ENCODE measurements at places on chromosomes 4 and X. TPM values are rescaled to one million over a fixed set of nuclear protein-coding genes. Genes with fewer than 3 reads are reported as not detected.

GUCY1A1 gene
- total RNA-seq, result 4.1 TPM

NIPAL1 gene
- total RNA-seq, result under 0.01 TPM

UFSP2 gene
- total RNA-seq, result 12.3 TPM

PAQR3 gene
- total RNA-seq, result 2.5 TPM

F11 gene
- not detected for total RNA-seq

RNF4 gene
- 5.3 TPM for total RNA-seq

NPY2R gene
- total RNA-seq, result not detected

PCDH7 gene
- 71.4 TPM for total RNA-seq

REELD1 gene
- total RNA-seq, result not detected

RNF175 gene
- not detected for total RNA-seq

NHS gene
- 5.7 TPM for total RNA-seq

FAT1 gene
- total RNA-seq, result 62.9 TPM

MAGEH1 gene
- total RNA-seq, result 1.8 TPM

GLRA2 gene
- total RNA-seq, result 2.6 TPM

PABPC1L2A gene
- total RNA-seq, result not detected

PRRG1 gene
- 4.9 TPM for total RNA-seq

ZMAT1 gene
- 2.9 TPM for total RNA-seq

CCNQ gene
- total RNA-seq, result 17.8 TPM

TMSB15A gene
- not detected for total RNA-seq

DNA sequence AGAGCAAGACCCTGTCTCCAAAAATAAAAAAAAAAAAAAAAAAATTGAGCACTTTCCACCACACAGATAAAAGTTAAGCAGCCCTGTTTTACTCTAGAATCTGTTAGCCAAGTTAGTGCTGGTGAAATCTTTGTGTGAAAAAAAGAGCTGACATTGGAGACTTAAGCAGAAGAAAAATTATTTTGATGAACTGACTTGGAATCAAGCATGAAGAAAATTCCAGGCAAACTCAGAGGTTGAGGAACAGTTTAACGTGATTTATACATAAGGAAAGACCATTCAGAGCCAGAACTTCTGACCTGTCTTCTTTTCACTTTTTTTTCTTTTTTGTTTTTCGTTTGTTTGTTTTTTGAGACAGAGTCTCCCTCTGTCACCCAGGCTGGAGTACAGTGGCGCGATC, 79.6 kb upstream of the RBPJ start:
- H3K4me3 ChIP-seq, result no peak overlapping the region
- no peak overlapping the region for H3K27ac ChIP-seq
- H3K4me1 ChIP-seq, result no peaks in the 10 kb centered on the region

- no peak for DNase-seq
- no peaks in the 10 kb centered on the region for H3K36me3 ChIP-seq
- peaks cover 63% of the 10 kb centered on the region for H3K4me1 ChIP-seq
- no peak overlapping the region for H3K27ac ChIP-seq
- H3K4me3 ChIP-seq, result peak overlapping the region; percentile 10
Observed at GRCh38 chr4:78779280-78779679, 3.1 kb downstream of the BMP2K start.

GRCh38 chrX:2828344-2828958, at the start of gene GYG2:
TSS of gene GYG2 (plus strand) at chrX:2828930. CDS start at chrX:2830189, 1,259 bp downstream.
- H3K4me1 ChIP-seq, result no peaks in the 10 kb centered on the region
- peak within 1 kb of the TSS; percentile 49 for H3K4me3 ChIP-seq
- peak; percentile 57 for DNase-seq
- no peaks in the 10 kb centered on the region for H3K27me3 ChIP-seq

GRCh38 chrX:107135049-107135964, 16.7 kb upstream of the RBM41 start:
- H3K36me3 ChIP-seq, result no peaks in the 10 kb centered on the region
- H3K27me3 ChIP-seq, result no peaks in the 10 kb centered on the region
- H3K4me1 ChIP-seq, result no peaks in the 10 kb centered on the region
- DNase-seq, result peak; percentile 10
- H3K4me3 ChIP-seq, result no peak overlapping the region
- no peak overlapping the region for H3K27ac ChIP-seq

DNA sequence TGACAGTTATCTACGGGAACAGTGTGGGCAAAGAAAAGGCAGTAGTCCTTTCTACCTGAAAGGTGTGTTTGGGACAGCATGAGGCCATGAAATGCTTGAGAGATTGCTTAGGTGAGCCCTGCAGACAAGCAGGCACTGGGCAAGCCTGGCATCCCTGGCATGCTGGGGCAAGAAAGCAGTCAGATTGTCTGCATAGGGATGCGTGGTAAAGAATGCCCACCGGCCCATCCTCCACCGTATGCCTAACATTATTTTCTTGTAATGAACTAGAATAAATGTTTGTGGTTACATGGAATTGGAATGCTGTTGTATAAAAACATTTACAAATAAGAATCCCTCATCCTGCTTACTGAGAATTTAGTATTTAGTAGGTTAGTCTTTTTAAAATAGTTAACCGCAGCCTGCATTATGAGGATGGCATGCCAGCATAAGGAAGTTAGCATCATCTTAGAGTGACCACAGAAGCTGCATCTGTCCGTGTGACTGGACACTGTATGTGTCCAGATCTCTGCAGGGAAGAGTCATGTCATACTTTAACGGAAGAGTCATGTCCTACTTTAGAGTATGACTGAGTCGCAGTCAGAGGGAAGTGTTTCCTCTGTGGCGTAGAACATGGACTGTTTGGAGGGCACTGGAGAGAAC, 18.9 kb downstream of the ZBTB49 start:
- H3K27ac ChIP-seq, result no peak overlapping the region
- no peak overlapping the region for H3K4me3 ChIP-seq
- DNase-seq, result no peak
- H3K4me1 ChIP-seq, result no peaks in the 10 kb centered on the region
- H3K27me3 ChIP-seq, result no peaks in the 10 kb centered on the region
- peaks cover 52% of the 10 kb centered on the region for H3K36me3 ChIP-seq

DNA sequence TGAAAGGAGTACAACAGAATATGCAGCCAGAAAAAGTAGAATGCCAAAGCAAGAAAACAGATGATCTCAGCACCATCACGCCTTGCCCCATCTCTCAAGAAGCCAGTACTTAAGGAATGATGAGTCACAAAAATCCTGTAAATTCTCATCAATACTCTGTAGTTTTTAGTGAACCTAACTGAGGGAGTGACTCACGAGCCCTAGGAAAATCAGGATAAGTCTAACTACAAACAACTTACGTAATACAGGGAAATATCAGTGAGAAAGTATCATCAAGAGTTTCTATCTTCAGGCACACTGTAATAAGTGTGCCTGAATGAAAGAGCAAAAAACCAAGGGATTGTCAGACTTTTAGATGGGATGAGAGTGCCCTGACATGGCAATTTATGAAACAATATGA, 644.4 kb downstream of the STPG2 start:
- no peak overlapping the region for H3K4me3 ChIP-seq
- no peaks in the 10 kb centered on the region for H3K36me3 ChIP-seq
- no peaks in the 10 kb centered on the region for H3K4me1 ChIP-seq
- H3K27me3 ChIP-seq, result no peaks in the 10 kb centered on the region
- DNase-seq, result no peak

DNA sequence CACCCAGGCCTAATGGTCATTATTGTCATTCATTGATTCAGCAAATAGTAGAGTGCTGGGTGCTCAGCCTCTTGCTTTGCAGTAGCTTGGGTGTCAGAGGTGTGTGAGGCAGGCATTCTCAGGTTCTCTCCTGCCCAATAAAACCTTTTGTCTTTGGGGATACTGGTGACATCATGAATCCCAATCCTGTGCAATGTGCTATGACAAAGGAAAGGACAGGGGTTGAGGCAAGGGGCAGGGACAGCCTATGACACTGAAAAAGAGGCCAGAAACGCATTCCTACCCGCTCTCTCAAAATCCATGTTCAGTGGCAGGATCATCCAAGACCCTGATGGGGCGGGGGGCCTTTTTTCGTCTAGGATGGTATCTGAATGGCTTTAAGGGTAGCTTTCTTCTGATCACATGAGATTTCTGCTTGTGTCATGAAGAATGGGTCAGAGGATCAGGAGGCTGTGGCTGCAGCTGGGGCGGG, 1.5 kb upstream of the FAM193A start:
- no peaks in the 10 kb centered on the region for H3K36me3 ChIP-seq
- H3K4me1 ChIP-seq, result peaks cover 30% of the 10 kb centered on the region
- DNase-seq, result peak; percentile 23
- no peak overlapping the region for H3K27ac ChIP-seq

GRCh38 chr4:109735566-109736365, 5.9 kb upstream of the PLA2G12A start:
- H3K27me3 ChIP-seq, result no peaks in the 10 kb centered on the region
- peaks cover 3% of the 10 kb centered on the region for H3K4me1 ChIP-seq
- no peak overlapping the region for H3K27ac ChIP-seq
- no peak overlapping the region for H3K4me3 ChIP-seq
- H3K36me3 ChIP-seq, result no peaks in the 10 kb centered on the region

DNA sequence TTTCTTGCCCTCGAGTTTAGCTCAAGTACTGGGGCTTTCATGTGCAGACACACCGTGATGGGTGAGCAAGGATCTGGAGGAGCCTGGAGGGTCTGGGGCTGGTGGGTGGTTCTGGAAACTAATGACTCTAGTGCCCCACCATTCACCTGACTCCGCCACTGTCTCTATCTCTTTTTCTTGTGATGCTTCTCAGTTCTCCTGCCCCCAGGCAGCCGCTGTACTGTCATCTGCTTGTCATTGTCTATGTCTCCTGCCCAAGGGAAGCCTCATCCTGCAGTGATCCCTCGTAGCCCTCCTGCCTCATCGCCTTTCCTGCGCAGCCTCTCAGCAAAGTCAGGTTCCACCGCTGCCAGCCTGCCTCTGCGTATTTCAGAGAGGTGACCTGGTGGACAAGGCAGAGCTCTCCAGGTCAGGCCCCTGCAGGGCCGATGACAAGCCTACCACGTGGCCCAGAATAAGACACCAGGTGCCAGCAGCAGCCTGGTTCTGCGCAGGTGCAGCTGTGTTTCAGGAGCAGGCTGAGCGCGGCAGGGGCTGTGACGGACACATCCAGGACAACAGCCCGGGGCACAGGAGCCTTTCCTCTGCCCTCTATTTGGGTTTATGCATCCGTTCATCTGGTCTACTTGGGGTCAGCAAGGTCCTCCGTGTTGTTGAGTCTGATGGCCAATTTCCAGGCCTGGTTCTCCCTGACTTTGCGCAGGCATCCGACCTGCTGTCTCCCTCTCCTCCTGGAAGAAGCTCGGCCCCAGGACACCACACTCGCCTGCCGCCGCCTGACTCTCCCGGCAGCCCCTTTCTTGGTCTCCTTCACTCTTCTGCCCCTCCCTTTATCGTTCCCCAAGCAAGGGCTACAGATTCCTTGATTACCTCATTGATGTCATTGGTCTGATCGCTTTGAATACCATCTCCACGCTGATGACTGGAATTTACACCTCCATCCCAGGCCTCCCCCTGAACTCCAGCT, 30.9 kb upstream of the CDKN2AIP start:
- no peak for DNase-seq
- no peak overlapping the region for H3K27ac ChIP-seq
- no peaks in the 10 kb centered on the region for H3K27me3 ChIP-seq
- H3K4me3 ChIP-seq, result no peak overlapping the region
- peaks cover 21% of the 10 kb centered on the region for H3K4me1 ChIP-seq

- H3K4me3 ChIP-seq, result no peak overlapping the region
- H3K36me3 ChIP-seq, result no peaks in the 10 kb centered on the region
- no peaks in the 10 kb centered on the region for H3K27me3 ChIP-seq
- DNase-seq, result no peak
- H3K4me1 ChIP-seq, result peaks cover 43% of the 10 kb centered on the region
Observed at GRCh38 chr4:113616443-113616842, 145.1 kb downstream of the CAMK2D start.

GRCh38 chr4:10596586-10597290, 87.8 kb downstream of the CLNK start:
- no peaks in the 10 kb centered on the region for H3K4me1 ChIP-seq
- H3K4me3 ChIP-seq, result no peak overlapping the region
- no peak for DNase-seq
- H3K27me3 ChIP-seq, result no peaks in the 10 kb centered on the region
- H3K36me3 ChIP-seq, result no peaks in the 10 kb centered on the region

GRCh38 chrX:9905288-9905687, 61.9 kb upstream of the CLDN34 start:
- no peak overlapping the region for H3K27ac ChIP-seq
- DNase-seq, result no peak
- H3K27me3 ChIP-seq, result no peaks in the 10 kb centered on the region
- H3K36me3 ChIP-seq, result no peaks in the 10 kb centered on the region
- no peaks in the 10 kb centered on the region for H3K4me1 ChIP-seq
- no peak overlapping the region for H3K4me3 ChIP-seq

DNA sequence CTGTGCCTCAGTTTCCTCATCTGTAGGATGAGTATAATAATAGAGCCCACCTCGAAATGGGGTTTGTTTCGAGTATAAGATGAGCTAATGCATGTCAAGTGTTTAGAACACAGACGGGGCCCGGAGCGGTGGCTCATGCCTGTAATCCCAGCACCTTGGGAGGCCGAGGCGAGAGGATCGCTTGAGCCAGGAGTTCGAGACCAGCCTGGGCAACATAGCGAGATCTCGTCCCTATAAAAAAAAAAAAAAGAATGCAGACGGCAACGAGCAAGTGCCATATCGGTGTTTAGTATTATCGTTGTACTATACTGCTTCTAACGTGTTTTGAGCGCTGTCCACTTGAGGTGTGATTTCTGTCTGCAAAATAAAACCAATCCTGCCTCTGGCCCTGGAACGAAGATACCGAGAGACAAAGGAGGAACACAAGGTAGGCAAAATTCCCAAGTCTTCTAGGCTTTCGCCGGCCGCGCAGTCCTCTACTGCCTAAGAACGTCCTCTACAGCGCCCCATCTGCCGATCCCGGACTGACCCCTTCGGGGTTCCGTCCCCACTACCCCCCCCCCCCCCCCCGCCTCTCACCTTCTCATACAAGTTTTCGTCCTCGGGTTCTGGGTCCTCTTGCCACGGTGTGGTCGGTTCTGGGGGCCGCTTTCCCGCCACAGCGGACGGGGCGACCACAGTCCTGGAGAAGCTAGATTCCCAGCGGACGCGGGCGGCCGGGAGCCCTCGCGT, 442 bp downstream of the NDUFB11 start:
- peaks cover 4% of the 10 kb centered on the region for H3K27me3 ChIP-seq
- DNase-seq, result no peak
- peak overlapping the region; percentile 60 for H3K4me3 ChIP-seq

DNA sequence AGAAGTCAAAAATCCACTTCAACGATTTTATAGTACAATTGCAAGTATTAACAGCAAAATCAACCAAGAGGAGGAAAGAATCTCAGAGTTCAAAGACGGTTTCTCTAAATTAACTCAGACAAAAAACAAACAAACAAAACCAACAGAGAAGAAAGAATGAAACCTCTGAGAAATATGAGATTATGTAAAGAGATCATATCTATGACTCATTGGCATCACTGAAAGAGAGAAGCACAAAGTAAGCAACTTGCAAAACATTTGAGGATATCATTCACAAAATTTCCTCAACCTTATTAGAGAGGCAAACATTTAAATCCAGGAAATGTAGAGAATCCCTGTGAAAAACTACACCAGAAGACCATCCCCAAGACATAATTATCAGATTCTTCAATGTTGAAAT, 370.4 kb downstream of the INPP4B start:
- H3K27me3 ChIP-seq, result no peaks in the 10 kb centered on the region
- no peak for DNase-seq
- H3K27ac ChIP-seq, result no peak overlapping the region
- no peak overlapping the region for H3K4me3 ChIP-seq
- H3K4me1 ChIP-seq, result peaks cover 3% of the 10 kb centered on the region

- H3K4me3 ChIP-seq, result no peak overlapping the region
- no peaks in the 10 kb centered on the region for H3K27me3 ChIP-seq
- H3K27ac ChIP-seq, result no peak overlapping the region
- DNase-seq, result no peak
Observed at GRCh38 chr4:149841686-149842085, 26.0 kb upstream of the IQCM start.
